ENCODE measurements at places on chromosomes 12 and 14.

GRCh38 chr12:103829092-103829491, 11.9 kb downstream of the NT5DC3 start:
- DNase-seq: no peak

DNA sequence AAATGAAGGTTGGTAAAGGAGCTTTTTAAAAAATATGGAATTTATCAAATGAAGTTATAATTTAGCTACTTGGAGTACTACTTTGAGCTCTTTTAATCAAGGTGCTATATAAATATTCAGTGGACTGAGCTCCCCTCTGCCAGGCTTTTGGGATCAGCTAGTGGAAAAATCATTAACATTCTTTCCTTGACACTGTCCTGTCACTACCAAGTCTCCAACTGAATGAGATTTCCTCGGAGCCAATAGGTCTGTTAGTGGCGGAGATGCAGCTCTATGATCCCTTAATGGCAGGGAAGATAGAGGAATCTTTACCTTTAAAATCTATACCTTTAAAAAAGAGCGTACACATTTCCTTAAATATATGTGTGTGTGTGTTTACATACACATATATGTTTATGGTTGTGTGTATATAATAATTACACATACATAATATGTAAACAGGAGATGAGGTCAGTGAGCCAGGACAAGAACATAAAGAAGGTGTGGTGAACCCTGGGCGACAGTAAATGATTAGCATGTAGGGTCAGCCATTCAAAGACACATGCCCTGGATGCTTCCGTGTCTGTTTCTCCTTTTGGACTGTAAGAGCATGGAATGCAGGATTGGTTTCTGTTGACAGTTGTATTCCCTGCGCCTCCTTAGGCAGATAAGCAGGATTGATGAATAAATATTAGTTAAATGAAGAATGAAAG, 47.7 kb upstream of the ATP2A2 start:
- DNase-seq: no peak

DNA sequence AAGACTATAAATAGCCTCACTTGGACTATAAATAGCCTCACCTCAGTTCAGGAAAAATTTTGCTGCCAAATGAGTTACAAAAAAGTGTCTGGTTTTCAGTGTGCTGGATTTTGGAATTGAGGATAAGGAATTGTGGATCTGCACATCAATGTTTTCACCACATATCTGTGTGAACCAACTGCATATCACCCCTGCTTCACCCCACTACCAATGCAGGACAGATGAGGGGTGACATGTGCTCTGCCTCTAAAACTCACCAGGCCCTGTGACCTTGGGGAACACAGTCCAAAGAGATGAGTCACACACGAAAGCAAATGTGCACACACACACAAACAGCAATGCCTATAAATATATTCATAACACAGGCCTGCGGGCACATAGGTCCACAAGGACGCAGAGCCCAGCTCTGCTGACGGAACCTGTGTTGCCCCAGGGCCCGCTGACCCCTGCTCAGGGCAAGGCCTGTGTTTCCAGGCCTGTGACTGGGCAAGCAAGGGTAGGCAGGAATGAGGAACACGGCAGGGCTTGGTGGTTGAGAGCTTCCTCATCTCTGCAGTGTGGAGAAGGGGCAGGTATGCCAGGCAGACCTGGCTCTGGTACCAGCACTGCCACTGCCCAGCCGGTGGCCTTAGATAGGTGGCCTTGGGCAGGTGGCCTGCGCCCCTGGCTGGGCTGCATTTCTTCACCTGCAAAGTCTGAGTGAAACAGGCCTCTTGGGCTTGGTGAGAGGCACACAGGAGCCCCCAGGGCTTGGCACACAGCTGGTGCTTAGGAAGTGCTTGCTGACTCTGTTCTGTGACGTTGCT, 82.4 kb downstream of the ARL6IP4 start:
- DNase-seq: no peak

DNA sequence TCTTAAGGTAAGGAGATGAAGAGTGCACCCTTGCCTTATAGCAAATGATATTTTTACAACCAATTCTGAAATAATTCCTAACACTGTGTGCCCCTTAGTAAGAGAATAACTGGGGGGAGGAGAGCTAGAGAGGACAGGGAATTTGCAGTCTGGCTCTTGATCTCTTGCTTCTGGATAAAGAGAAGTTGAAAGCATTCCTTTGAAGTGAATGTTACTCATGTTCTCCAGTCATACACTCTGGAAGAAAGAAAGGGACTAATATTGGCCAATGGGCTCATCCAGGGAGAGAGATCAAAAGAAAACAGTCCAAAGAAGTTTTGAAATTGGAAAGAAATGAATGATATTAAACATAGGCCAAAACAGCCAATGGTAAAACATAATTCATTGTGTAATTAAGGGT, 25.3 kb downstream of the C12orf75 start:
- no peak for DNase-seq

DNA sequence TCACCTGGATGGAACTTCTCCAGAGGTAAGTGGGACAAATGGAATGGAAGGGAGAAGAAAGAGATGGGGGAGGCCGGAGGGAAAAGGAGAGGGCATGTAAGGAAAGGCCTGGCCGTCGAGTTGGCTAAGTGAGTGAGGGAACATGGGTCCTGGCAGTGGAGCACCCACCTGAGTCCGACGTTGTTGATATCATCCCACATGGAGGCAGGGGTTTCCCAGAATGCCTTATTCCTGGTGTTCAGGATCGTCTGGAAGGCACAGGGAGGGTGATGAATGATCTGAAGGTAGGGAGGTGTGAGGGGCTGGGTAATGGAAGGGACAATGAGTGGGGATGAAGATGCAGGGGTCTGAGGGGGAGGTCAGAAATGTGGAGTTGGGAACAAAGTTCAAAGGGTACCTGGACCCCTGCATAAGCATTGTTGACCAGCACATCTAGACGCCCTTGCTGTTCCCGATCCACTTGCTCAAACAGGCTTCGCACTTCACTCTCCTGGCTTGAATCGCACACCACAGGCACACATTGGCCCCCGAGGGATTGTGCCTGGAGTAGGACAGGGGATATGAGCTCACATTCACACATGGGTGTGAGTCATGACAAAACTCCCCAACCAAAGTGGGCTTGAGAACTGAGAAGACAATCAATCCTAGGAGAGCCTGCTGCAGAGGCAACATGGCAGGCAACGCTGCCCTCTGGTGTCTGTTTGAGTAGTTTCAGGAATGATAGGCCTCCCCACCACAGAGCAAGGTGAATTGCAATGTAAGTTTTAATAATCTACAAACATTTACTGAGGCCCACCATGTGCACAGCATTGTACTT, 3.0 kb downstream of the DHRS1 start:
- peak; percentile 51 for DNase-seq

- DNase-seq: no peak
These were observed 1.9 kb downstream of the RASAL1 start for GRCh38 chr12:113133666-113134065.

- DNase-seq: no peak
These were observed 138.6 kb downstream of the SCARB1 start for GRCh38 chr12:124725099-124725498.

GRCh38 chr12:90631591-90632212, 323.3 kb downstream of the CCER1 start:
- no peak for DNase-seq

DNA sequence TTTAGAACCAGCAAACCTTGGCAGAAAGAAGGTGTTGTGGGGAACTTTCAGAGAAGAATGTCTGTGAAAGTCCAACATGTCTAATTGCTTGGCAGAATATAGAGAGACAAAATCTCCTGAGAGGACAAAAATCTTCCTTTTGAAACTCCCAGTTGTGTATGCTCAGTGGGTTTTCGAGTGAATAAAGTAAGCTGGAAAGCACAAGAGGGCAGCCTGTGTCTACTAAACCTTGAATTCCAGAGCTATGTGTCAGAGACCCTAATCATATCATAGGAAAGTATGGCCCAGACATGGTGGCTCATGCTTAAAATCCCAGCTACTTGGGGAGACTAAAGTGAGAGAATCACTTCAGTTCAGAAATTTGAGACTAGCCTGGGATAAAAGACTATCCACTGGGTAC, 661.2 kb downstream of the SLC16A7 start:
- DNase-seq: no peak

DNA sequence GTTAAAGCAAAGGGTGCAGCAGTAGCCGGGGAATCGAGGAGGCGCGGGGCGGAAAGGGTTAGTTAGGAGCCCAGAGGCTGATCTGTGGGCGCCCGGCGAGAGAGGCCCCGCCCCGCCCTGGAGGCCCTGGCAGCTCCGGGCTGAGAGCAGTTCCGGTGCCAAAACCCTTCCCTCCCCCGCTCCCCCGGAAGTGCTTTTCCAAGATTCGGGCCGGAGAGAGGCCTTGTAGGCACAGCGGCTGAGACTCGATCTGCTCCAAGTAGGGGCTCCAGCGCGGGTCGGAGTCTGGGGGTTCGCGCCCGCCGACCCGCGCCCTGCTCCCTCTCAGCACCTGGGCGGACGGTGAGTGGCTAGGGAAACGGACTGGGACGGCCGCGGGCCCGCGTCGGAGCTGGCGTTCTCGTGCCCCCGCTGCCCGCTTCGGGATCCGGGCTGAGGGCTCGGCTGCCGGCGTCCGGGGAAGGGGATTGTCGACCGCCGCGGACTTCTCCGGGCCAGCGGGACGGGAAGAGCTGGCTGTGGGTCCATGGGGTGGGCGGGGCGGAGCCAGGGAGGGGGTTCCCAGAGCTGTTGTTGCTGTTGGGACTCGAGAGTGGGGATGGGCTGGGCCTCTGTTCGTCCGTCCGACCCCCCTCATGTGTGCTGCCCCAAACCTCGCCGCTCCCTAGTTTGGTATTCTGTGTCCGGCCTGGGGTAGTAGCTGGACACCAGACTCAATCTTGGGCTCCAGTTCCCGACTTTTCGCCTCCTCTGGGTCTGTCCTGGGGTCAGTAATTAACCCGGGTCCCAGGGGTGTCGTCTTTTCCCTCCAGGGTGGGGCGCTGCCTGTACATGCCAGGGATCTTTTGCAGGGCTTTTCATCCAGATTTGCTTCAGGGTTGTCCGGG, at the start of gene FRS2:
Gene FRS2, plus strand, starts transcription at position 200 of the 887 bp plus-strand sequence. CDS start 98,643 bp downstream, outside the sequence.
- DNase-seq: peak; percentile 85

GRCh38 chr12:108214486-108214885, 85.4 kb downstream of the WSCD2 start:
- DNase-seq: no peak

DNA sequence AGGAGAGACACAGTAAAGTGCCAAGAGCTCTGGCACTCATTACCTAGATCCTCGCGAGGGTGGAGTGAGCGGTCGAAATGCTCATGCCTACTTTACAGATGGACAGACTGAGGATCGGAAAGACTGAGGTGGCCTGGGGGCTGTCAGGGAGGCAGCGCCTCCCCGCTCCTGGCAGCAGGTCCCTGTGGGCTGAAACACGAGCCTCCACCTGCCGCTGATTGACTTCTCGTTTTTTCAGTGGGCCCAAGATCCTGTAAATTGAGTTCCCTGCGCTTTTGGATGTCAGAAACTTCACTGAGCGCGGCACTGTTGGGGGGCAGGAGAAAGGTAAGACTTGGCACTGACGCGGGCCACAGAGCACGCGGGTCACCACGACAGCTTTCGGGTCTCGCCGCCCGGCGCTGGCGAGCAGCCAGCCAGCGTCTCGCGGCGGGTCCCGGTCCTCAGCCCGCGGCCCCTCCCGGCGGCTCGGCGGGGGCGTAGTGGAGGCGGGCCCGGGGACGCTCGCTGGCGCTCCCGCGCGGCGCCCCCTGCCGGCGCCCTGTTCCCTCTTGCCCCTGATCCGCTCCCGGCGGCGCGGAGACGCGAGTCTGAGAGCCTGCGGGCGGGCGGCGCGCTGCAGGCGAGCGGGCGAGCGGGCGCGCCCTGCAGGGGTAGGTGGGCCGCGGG, 552 bp upstream of the SCN8A start:
- peak; percentile 79 for DNase-seq

GRCh38 chr14:68757618-68758081, 35.2 kb downstream of the ZFP36L1 start:
- DNase-seq: no peak

DNA sequence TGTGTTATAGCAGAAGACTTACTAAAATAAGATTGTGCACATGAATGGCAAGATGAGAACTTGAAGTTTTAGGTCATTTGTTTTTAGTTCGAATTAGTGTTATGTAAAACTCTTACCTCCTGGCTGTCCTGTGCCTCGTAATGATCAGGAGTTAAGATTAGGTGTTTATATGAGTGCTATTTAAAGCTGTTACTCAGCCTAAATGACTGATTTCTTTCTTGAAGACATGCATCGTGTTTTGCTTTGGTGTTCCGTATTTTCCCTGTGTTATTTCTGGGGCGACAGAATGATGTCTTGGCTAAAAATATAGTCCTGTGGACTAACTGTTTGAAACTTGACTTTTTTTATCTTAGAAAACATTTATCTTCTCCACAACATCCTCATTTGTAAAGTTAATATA, 22.1 kb downstream of the SCYL2 start:
- DNase-seq: no peak

DNA sequence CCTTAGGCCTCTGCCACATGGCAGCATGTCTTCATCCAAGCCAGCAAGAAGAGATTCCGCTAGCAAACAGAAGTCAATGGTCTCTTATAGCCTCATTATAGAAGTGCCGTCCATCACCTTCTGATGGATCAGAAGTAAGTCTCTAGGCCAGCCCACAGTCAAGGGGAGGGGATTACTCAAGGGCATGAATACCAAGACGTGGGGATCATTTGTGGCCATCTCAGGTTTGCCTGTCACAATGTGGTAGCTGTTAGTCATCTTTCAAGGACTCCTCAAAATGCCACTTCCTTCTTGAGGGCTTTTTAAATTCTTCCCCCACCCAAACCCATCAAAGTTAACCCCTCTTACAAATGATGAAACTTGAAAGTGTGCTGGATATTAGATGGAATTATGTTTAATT, 8.1 kb upstream of the ADCY6 start:
- DNase-seq: no peak

- DNase-seq: no peak
These were observed 43.6 kb downstream of the DYNC1H1 start for GRCh38 chr14:102007916-102008418.

- no peak for DNase-seq
These were observed 238.0 kb upstream of the SLC16A7 start for GRCh38 chr12:59357811-59358210.

GRCh38 chr12:55061024-55061423, 41.2 kb downstream of the NEUROD4 start:
- no peak for DNase-seq

GRCh38 chr12:27176765-27177164, 67.3 kb upstream of the STK38L start:
- no peak for DNase-seq

GRCh38 chr14:76464856-76465255, 88.9 kb downstream of the ESRRB start:
- no peak for DNase-seq

Data from COR-L47 (cell line).